Sigmoid colon (tissue), 7 donors: ENCODE measurements at places on chromosomes 6 and 20. TPM values are rescaled to one million over a fixed set of nuclear protein-coding genes. Genes with fewer than 3 reads are reported as not detected.

THEMIS gene
- total RNA-seq, result 0.33 TPM

SEL1L2 gene
- total RNA-seq, result not detected

SLC22A16 gene
- total RNA-seq, result not detected

MAFB gene
- 43.3 TPM for total RNA-seq

PRL gene
- total RNA-seq, result not detected

FILIP1 gene
- 51.5 TPM for total RNA-seq

BPIFB1 gene
- total RNA-seq, result not detected

MUC22 gene
- total RNA-seq, result not detected

FGD2 gene
- 39.3 TPM for total RNA-seq

RAMACL gene
- 3.0 TPM for total RNA-seq

GCNT2 gene
- 13.2 TPM for total RNA-seq

MAS1 gene
- total RNA-seq, result not detected

HTR1B gene
- not detected for total RNA-seq

DEFB132 gene
- not detected for total RNA-seq

TCF15 gene
- total RNA-seq, result not detected

HLA-DQB1 gene
- total RNA-seq, result under 0.01 TPM

MYO6 gene
- 12.8 TPM for total RNA-seq

SUMO4 gene
- total RNA-seq, result 3.4 TPM

PRPF6 gene
- total RNA-seq, result 48.9 TPM

FOXP4 gene
- 5.0 TPM for total RNA-seq

UBD gene
- not detected for total RNA-seq

NKAIN2 gene
- 4.4 TPM for total RNA-seq

HLA-DQB2 gene
- total RNA-seq, result not detected

TFAP2C gene
- total RNA-seq, result 5.3 TPM

HLA-B gene
- 354 TPM for total RNA-seq

GTSF1L gene
- total RNA-seq, result not detected

PAK5 gene
- total RNA-seq, result 0.28 TPM

KCNQ5 gene
- 2.1 TPM for total RNA-seq

RBL1 gene
- total RNA-seq, result 7.9 TPM

FOXF2 gene
- total RNA-seq, result 18.2 TPM

MATN4 gene
- not detected for total RNA-seq

WFDC10B gene
- not detected for total RNA-seq

DPPA5 gene
- total RNA-seq, result not detected
